Upper lobe of right lung (tissue), 1 donor: ENCODE measurements at places on chromosomes 4 and X. TPM values are rescaled to one million over a fixed set of nuclear protein-coding genes. Genes with fewer than 3 reads are reported as not detected.

DNA sequence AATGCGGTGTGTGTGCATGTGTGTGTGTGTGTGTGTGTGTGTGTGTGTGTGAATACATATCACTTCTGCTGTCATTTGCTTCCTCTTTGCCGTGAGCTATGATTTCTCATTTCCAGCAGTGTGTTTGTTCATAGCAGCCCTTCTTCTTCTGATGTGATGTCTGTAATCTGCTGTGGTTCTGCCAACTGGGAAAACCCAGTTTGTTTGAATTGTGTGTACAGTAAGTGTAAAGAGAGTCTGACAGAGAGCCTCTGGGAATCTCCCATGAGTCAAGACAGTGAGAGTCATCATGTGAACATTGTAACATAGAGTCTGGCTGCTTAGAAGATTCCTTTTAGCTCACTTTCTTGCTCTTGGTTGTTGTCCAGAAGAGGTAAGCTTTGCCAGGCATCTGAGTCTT, 8.4 kb upstream of the NWD2 start:
- no peak for DNase-seq

GRCh38 chrX:111182997-111183396, 87.0 kb downstream of the PAK3 start:
- no peak for DNase-seq

GRCh38 chr4:42678512-42678911, 21.6 kb upstream of the ATP8A1 start:
- DNase-seq: no peak

DNA sequence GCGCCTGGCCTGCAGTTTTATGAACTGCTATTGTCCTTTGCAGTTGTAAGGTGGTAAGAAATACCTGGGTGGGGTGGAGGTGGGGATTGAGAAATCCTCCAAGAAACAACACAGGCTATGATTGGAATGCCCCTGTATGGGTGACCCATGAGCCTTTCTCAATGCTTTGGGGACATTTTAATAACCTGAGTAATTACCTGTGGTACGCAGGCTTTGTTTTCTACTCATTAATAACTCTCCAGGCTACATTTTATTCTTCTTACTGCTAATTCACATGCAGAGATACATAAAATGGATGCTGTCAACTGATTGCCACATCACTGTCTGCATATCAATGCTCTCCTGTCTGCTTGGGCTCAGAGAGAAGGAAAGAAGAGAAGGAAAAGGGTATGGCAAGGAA, 41.8 kb downstream of the PHEX start:
- no peak for DNase-seq

DNA sequence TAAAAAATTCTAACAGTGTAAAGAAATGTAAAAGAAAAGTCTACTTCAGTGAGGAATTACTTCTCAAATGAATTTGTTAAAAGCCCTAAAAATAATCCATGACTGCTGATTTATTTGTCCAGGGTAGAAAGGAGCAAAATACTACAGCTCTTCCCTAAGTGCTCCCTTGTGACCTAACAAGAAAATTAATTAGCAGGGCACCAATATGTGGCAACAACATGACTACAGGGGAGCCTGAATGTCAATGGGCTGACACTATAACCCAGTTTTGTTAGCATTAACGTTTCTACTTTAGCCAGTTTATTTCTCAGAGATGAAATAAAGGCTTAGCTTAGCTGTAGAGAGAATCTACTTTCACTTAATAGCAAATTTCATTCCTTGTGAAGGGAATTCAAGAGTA, 918.9 kb upstream of the EPHA5 start:
- no peak for DNase-seq

DNA sequence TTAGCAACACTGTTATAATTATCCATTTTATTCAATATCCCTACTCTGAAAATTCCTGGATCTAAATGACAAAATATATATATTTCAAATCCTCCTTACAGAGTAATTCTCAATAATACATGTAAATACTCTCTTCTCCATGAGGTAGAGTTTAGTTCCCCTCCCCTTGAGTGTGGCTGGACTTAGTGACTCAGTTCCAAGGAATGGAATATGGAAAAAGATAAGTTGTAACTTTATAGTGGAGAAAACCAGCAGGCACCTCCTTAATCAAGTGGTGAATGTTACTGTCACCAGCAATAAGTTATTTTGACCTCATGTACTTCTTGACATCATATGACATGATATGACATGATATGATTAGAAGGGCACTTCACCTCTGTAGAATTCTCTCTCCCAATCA, 302.0 kb downstream of the RAB28 start:
- DNase-seq: no peak

DNA sequence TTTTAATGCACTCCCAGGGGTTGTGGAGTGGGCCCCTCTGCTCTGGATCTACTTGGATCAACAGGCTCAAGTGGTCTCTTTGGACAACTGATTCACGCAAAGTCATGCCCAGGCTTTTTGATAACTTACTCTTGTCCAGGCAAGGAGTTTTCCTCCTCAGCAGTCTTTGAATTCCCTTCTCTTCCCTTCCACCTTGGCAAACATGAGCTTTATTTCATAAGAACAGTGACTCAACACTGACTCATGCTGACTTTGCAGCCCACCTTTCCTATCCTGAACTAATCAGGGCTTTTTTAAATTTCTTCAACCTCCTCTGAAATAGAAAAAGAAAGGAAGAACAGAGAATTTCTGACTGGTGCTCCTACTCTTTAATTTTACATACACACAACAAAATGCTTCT, 132.1 kb upstream of the LDB2 start:
- DNase-seq: no peak

The ZFP42 gene
- total RNA-seq: 0.26 TPM

The CENPVL1 gene
- total RNA-seq: not detected

The HEPH gene
- total RNA-seq: 16.9 TPM
